ENCODE measurements at places on chromosomes 4 and X.

- DNase-seq = peak; percentile 9
These were observed 409.3 kb downstream of the FAM47B start for GRCh38 chrX:35351795-35352483.

GRCh38 chr4:146436423-146437162 is 85.1 kb downstream of the SLC10A7 start:
- no peak for DNase-seq

GRCh38 chr4:151700566-151701316 is 60.1 kb downstream of the GATB start:
- no peak for DNase-seq

GRCh38 chr4:152454398-152455011 is 81.4 kb downstream of the FBXW7 start:
- DNase-seq = peak; percentile 72

DNA sequence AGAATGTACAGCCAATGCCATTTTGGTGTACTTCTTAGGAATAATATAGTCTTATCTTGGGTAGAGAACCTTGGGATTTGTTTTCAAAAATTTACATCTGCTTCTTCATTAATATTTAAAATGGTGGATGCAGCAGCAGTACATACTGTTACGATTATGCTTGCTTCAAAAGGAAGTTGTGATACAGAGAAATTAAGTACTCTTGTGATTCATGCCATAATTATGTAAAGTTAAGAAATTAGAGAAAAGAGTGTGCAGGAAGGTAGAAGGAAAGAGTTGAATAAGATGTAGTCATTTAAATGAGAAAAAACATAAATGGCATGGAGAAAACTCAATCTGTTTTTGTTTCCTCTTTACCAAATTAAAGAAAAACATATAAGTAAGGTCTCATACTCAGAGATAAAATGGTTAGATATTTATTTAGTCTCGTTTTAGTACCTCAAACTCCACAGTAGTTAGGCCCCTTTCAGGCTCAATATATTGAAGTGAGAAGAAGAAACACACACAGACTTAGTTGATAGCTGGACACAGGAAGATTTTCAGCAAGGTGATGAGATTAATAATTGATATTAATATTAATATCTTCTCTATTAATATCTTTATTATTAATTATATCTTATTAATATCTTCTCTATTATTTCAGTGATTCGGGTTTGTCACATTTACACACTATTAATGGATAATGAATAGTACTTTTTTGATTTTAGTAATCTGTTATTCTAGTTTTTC is 70.1 kb upstream of the HPGD start:
- DNase-seq = no peak

DNA sequence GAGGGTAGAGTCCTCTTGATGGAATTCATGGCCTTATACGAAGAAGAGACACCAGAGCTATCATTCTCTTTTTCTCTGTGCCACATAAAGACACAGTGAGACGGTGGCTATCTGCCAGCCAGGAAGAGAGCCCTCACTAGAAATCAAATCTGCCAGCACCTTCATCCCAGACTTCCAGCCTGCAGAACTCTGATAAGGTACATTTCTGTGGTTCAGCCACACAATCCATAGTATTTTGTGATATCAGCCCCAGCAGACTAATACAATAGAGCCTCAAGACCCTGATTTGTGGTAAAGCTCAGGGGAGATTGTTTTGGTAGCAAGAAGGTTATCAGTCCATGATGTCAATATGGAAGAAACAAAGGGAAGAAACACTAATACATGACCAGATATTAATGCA is 1213.2 kb downstream of the NLGN4X start:
- no peak for DNase-seq

DNA sequence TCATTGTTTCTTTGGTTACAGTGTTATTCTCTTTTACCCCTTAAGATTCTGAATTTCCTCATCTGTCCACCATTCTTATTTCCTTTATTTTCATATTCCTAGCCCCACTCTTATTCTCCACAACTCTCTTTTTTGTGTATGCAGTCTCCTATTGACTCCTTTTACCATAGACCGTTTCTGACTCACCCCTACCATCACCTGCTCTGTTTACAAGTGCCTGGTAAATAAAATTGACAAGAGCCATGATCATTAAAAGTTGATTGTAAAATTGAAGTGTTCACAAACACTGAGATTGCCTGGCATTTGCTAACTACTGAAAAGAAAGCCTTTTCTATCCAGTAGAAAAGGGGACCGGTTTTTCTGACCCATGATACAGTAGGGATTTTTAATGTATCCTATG is 54.4 kb downstream of the MRPL1 start:
- no peak for DNase-seq

GRCh38 chr4:16411501-16412085 is 185.3 kb upstream of the TAPT1 start:
- no peak for DNase-seq

GRCh38 chrX:12410523-12410922 is 272.2 kb downstream of the FRMPD4 start:
- no peak for DNase-seq

GRCh38 chr4:24053934-24054333 is 164.1 kb upstream of the PPARGC1A start:
- DNase-seq = no peak

GRCh38 chr4:90715242-90715641 is 588.0 kb downstream of the CCSER1 start:
- no peak for DNase-seq

DNA sequence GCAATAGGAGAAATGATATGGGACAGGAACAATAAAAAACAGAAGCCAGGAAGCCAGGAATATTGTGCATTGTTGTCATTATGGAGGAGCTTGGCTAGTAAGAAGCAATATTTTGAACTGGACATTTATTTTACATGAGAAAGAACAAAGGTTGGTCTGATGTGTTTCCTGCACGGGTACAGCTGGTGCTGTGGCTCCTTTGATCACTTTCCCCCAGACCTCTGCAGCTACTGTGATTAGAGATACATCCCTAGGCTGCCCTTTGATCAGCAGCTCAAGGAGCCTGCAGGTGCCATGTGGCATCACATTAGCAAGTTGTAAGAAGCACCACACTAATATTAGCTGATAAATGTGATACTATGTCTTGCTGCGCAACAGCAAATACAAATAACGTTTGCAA is 2.5 kb downstream of the PDGFC start:
- DNase-seq = no peak

DNA sequence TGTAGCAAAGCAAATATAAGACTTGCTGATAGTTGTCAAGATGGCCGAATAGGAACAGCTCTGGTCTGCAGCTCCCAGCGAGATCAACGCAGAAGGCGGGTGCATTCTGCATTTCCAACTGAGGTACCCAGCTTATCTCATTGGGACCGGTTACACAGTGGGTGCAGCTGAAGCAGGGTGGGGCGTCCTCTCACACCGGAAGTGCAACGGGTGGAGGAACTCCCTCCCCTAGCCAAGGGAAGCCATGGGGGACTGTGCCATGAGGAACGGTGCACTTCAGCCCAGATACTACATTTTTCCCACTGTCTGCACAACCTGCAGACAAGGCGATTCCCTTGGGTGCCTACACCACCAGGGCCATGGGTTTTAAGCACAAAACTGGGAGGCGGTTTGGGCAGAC is 382.3 kb upstream of the EMCN start:
- DNase-seq = no peak

GRCh38 chr4:27066591-27066990 is 205.9 kb downstream of the STIM2 start:
- peak; percentile 89 for DNase-seq

DNA sequence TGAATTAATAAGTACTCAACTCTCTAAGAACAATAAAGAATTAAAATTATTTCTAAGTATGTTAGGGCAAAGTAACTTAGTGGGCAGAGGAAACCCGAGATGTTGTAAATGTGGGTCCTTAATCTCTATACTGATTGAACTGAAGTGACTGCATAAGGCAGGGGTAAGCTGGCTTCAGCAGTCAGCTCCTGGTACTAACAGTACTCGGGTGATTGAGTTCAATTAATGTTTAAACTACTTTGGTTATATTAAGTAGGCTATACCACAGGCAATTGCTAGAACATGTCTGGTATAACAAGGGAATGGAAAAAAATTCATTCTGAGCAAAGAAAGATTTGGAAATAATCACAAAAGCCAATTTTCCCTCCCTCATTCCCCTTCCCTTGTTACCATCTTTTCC is 90.7 kb downstream of the LNX1 start:
- DNase-seq = no peak

DNA sequence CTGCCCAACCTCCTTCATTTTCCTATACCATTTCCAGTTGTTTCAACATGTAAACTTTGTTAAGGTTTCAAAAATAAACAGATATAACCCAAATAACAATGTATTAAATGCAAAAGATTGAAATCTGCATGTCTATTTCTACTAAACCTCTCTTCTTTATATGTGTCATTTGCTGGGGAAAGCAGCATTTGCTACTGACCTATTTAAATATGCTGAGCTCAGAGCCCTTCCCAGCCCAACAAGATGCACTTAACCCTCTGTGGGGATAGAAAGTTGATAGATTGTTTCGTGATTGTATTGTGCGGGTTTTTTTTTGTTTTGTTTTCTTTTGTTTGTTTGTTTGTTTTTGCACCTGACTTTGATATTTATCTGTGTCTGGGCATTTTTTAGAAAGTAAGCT is 139.5 kb downstream of the UCHL1 start:
- DNase-seq = no peak

DNA sequence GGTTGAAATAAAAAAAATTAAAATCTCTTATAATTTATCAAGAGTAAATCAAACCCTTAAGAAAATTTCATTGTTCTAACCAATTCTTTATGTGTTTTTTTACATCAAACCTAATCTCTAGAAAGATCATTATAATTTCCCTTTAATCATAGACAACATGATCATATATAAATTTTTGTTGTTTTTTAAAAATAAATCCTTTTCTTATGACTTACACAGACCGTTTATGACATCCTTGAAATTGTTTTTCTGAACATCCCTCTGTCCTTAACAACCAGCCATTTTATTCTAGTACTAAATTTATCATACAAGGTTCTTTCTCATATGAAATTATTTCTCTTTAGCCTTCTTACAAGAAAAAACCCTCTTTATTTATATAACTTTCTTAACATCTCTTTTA is 62.7 kb upstream of the GABRE start:
- DNase-seq = no peak

GRCh38 chr4:140943486-140944198 is 187.5 kb upstream of the TBC1D9 start:
- no peak for DNase-seq

DNA sequence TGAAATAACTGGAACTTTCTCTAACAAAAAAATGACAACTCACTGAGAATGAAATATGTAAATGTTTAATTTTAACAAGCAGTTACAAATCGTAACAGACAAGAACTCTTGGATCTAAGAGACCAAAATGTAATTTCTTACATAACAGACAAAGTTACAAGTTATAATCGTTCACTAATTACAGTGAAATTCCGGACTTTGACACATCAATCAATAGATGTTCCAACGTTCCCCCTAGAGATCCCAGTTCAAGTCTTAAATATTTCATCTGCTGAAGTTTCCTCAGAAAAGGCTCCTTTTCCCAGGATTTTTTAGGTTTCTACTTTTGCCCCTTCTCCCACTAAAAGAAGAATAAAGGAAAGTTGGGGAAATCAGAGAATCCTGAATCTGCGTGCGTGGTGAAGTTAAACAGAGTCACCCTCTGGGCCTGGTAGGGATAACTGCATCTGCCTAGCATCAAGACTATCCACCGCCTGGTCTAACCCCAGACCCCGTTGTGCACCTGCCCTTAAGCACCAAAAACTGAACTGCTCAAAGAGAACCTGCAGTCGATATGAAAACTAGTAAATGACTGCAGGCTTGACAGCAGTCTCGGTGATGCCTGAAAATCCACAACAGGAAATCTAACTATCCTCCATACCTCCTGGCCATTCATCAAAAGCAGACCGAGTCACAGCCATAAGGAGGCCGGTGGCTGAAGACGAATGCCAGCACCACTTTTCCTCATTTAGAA is 2.3 kb downstream of the IRF2 start:
- DNase-seq = peak; percentile 34

DNA sequence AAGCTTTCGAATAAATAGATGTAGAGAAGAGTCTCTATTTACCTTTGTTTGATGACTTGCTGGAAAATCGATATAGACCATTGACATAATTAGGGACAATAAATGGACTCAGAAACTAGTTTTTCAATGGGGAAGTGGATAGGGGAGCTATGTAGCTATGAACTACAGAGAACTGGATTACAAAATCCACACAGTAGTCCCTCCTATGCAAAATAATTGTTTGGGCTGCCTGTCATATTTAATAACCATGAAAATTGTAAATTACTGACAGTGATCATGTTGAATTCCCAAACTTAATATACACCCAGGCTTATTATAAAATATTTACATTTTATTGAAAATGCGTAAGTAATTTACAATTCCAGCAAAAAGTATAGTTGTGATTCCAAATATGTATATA is 333.1 kb upstream of the FAM241A start:
- no peak for DNase-seq

DNA sequence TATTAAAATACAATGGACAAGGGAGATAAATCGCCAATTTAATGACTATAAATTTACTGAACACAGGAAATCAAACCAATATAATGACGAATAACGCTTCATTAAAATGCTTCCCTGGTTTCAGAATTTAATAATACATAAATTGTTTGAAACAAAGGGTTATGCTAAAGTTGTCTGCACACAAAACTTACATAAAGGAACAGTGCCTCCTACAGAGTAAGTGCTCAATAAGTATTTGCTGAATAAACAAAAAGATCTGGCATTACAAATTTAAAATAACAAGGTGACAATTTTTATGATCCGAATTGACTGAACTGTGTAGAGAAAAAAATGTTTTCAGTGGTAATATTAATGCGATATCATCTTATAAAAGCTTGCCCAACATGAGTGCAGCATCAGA is 69.6 kb downstream of the NOCT start:
- DNase-seq = peak; percentile 58

DNA sequence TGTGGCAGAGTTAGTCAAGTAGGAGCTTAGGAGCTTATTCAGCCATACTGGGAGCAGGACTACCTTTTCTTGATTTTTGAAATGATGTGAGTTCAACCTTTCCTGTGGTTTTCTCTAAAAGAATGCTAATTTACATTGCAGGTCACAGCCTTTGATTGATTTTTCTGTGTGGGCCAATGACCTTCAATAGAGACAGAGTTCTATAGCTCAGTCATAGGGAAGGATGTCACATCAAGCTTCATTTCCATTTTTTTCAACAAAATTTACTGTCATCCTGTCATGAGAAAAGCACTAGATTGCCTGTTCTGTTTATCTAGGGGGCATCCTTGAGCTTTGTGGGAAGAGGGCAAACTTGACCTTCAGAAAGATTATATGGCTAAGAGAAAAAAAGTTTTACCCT is 448.7 kb downstream of the MID1IP1 start:
- DNase-seq = no peak

GRCh38 chrX:134646691-134647090 is 11.6 kb downstream of the PLAC1 start:
- DNase-seq = no peak

All from Kasumi-1 (cell line).